ENCODE measurements at places on chromosomes 12 and 14.

DNA sequence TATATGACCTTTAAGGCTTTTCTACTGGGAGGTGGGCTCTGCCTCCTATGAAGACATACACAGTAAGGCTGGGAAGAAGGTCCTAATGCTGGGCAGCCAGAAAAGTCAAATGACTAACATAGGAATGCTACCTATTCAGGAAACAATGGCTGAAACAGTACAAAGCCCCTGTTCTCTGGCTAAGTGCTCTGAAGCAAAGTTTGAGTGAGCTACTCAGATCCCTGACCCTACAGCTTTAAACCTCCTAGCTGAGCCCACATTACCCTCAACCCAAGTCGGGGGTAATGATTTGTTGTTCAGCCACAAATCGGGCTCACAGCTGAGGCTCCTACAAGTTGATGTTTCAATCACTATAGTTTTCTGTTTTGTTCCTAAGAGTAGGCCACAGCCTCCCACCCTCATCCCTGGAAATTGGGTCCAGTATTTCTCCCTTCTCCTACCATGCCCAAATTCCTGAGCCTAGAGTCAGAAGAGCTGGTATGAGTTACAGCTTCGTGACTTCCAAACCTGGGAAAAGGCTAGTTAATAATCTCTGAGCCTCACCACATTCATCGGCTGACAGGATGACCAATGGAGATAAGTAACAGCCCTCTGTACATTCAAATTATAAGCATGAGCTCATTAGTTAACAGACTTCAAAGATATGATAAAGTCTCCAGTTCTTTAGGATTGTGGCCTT, 46.5 kb downstream of the BTBD7 start:
- no peak for DNase-seq

DNA sequence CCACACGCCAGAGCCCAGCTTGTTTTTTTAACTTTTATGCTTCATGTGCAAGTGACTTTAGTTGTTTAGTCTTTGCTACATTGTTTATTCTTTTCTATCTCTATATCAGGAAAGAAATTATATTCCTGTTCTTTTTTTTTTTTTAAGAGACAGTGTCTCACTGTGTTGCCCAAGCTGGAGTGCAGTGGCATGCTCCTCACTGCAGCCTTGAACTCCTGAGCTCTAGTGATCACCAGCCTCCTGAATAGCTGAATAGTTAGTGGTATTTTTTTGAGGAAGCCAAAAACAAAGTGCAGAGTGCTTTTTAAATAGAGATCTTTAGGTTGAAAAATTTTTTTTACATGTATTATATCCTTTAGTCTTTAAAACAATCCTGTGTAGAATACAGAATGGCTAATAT, 58.2 kb downstream of the ETNK1 start:
- no peak for DNase-seq

DNA sequence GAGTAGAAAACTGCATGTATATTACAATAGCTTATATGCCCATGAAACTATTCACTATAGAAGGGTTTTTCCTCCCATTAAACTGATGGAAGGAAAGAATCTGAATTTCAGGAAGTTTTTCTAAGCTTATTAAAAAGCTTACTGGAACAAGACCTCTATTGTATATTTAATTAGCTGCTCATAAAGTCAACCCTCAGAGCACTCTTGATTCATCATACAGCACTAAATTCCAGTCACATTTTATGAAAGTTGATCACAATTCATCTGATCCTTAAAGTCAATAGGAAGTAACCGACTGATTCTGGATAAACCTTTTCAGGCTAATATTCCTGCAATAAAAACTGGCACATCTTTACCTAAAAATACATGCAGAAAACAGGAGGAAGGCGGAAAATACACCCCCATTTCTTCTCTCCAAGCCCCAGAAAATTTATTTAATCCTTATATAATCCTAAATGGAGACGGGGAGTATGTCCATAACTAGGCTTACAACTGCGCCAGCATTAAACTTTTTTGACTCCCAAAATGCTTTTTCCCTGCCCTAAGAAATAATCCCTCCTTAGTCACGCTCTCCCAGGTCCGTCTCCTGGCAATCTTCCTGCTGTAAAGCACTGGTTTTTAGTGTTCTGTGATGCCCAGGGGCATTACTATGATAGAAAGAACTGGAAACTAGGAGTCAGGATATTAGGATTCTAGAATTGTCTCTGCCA, 35.3 kb downstream of the DICER1 start:
- no peak for DNase-seq

DNA sequence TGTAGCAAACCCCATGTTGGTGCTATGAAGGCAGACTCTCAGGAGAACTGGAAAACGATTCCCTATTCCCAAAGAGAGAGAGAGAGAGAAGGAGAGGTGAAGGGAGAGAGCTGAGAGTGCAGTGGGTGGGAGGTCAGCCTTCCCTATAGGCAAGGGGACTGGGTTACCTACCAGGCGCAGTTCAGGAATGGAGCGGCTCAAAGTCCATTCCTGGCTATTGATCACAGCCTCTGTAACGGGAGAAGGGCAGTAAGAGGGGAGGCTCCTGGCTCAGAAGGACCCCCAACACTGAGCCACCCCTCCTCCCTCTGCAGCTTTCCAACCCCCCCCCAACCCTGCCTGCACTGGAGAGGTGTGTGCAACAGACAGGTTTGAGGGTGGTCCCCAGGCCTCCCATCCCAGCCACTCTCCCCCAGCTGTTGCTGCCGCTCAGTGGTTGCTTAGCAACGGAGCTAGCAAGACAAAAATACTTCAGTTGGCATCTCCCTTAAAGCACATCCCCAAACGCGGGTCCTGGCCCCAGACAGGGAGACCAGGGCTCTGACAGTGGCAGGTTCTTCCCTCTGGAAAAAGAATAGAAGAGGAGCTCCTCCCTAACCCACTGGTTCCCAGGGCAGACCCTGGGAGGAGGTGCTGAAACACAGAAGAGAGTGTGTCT, 3.2 kb downstream of the AGAP2 start:
- no peak for DNase-seq

- DNase-seq = no peak
Measured at GRCh38 chr12:22334410-22335100, at the start of gene ST8SIA1. TSS of gene ST8SIA1 (minus strand) at chr12:22334707. CDS start at chr12:22334232, 475 bp downstream.

GRCh38 chr12:13812168-13812567, 169.2 kb downstream of the GRIN2B start:
- no peak for DNase-seq

- DNase-seq = no peak
Measured at GRCh38 chr12:5587711-5588121, 155.8 kb downstream of the NTF3 start.

DNA sequence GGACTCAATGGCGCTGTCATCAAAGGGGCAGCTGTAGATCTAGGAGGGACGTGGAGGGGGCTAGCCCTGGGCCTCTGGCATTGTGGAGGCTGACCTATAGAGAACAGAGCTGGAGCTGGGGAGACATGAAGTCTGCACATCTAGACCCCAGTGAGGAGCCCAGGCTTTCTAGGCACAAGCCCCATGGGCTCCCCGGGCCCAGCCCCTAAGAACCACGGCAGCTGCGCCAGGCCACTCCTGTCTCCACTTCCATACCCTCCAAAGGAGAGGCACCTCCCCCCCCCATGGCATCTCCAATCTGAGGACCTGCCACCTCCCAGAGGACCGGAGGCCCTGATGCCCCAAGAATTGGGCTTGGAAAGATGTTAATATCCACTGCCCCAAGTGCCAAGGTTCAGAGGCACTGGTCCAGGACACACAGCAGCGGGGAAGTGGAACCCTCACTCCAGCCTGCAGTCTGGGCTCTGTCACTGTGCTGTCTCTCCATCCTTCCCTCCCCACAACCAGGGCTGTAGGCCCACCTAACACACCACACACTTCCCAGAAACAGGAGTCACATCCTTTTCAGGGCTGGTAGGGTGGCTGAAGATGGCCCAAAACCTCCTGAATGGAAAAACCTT, 4.5 kb downstream of the ANKRD9 start:
- no peak for DNase-seq

DNA sequence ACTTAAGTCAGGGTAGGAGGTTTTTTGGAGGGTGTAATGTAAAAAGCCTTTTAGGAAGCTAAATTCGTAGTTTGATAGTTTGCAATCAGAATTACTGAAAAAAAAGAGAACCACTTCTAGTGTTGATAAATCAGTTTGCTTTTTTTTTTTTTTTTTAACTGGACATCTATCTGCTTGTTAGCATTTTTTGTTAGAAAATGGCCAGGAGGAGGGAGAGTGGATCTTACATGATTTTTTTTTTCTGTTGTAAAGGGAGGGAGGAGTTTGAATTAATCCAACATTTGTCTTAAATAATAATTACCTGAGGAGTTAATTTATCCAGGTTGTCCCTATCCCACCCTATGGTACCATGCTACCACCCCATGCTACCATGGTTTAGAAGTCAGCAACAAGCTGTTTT, 1.2 kb downstream of the FBXO34 start:
- DNase-seq = no peak

GRCh38 chr14:70653662-70654061, 11.9 kb downstream of the TTC9 start:
- no peak for DNase-seq

GRCh38 chr12:26124446-26125399, at the start of gene BHLHE41:
TSS of gene BHLHE41 (minus strand) at chr12:26125037. CDS start at chr12:26124779, 258 bp downstream.
- DNase-seq = no peak

GRCh38 chr12:47709671-47710070, 3.8 kb upstream of the RPAP3 start:
- DNase-seq = no peak

DNA sequence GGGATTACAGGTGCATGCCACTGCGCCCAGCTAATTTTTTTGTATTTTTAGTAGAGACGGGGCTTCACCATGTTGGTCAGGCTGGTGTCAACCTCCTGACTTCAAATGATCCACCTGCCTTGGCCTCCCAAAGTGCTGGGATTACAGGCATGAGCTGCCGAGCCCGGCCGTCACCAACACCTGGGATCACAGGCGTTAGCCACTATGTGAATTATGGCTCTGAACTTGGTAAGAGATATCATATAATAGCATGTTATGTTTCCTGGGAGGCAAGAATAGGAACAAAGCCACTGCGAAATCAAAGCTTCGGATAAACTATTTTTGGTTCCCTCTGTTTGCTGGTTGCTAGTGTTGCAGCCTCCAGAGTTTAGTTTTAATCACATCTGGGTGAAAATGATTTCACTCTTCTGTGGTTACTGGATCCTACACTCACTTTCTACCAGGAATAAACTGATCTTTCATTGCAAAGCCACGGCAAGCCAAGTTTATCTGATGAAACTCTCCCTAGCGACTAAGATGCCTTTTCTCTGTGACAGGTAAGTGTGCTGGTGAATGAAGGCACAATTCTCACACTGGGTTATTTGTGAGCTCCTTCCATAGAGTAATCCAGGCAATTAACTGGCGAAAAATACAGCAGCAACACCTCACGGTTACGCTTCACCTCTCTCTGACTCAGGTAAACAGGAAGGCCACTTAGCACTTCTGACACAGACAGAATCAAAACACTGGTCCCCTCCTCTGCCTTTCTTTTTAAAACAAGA, 16.7 kb downstream of the SNRNP35 start:
- no peak for DNase-seq

DNA sequence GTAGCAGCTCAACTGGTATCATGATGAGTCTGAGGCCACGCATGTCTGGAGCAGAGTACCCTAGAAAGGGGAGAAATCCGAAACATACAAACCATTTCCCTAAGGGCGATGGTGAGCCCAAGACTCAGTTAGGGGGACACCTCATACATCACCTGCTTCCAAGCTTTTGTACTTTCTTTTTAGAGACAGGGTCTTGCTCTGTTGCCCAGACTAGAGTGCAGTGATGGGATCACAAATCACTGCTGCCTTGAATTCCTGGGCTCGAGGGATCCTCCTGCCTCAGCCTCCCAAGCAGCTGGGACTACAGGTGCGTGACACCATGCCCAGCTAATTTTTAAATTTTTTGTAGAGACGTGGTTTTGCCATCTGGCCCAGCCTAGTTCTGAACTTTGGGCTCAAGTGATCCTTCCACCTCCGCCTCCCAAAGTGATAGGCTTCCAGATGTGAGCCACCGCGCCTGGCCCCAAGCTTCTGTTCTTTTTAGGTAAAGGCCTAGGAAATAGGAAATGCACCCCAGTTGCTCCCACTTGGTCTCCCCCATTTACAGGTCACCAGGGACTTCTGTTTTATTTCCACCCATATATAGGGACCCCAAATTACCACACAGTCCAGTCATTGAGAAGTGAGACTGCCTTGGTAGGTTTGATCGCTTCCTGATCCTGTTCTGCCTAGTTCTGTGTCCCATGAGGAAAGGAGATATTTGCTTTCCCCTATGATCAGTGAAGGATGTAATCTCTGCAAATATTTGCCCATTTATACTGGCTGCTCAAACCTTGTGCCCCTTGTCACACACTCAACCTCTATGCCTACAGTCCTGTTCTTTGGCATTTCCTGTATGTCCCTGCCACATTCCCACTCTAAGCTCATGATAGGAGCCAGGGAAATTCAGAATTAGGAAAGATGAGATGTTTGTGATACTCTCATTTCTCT, at the start of gene APOF:
TSS of gene APOF (minus strand) at position 728 of the 930 bp plus-strand sequence. CDS start at position 616, 112 bp downstream.
- DNase-seq = no peak

- DNase-seq = no peak
Measured at GRCh38 chr14:54310151-54310850, 86.5 kb upstream of the CDKN3 start.

DNA sequence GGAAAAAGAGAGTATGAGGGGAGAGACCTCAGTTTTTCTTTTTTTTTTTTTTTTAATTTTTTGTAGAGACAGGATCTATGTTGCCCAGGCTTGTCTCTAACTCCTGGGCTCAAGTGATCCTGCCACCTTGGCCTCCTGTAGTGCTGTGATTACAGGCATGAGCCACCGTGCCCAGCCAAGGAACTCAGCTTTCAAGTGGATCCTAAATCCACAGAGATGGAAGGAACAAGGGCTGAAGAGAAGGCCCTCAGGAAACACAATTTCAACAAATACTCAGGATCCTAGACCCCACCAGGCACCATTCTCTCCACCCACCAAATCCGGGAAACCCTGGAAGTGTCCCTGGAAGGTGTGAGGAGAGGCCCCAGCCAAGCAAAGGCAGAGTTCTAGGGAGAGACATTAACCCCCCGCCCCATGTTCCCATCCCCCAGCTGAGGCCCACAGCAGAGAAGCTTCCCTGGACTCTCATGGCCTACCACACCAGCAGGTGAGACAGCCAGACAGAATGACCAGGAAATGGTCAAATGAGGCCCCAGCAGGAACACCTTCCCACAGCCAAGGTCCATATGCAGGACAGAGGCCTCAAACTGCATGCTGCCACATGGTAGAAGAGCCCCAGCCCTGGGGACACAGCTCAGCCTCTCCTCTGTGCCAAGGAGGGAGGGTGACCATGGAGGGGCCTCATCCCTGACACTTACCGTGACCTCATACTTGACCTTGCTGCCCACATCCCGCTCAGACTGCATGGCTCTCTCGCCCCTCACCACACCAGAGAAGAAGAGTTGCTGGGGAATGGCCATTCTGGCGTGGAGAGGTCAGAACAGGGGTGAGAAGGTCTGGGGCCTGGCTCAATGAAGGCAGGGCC, 14.1 kb downstream of the ITGA7 start:
- DNase-seq = no peak

- DNase-seq = no peak
Measured at GRCh38 chr14:71362282-71362681, 455.0 kb downstream of the PCNX1 start.

DNA sequence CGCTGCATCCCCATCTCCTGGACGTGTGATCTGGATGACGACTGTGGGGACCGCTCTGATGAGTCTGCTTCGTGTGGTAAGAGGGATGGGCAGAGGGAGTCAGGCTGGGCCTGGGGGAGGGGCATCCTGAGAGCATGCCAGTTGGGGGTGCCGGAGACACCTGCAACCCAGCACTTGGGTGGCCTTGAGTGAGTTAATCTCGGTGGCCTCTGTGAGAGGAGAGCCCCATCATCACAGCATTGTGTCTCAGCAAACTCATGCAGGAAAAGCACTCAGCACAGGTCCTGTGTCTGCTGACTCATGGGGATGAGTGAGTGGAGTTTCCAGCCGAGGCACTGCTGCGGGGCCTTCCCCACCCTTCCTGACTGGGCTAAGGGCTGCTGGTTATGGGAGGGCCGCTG, 19.6 kb upstream of the LRP1-AS start:
- no peak for DNase-seq

All from GOT3 (cell line).